ENCODE measurements at places on chromosomes 6 and 20.

- DNase-seq = no peak
Observed at GRCh38 chr6:13917141-13917540, 7.6 kb upstream of the RNF182 start.

DNA sequence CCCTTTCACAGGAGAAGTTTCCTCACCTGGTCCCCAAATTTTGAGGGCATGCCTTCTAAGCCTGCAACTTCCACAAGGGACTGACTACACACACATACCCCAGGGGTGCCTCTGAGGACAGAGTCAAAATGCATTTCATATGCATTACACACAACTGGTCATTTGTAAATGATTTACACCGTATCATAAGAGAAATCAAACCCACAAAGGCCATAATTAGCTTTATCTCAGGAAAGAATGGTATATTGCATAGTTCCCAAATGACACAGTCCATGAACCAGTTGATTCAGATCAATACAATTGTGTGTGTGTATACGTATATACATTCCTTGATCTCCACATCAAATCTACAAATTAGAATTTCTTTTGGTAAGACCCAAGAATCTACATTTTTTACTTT lies 203.3 kb upstream of the PRDM1 start:
- DNase-seq = peak; percentile 44

- no peak for DNase-seq
Observed at GRCh38 chr6:168196385-168196860, 117.4 kb upstream of the FRMD1 start.

DNA sequence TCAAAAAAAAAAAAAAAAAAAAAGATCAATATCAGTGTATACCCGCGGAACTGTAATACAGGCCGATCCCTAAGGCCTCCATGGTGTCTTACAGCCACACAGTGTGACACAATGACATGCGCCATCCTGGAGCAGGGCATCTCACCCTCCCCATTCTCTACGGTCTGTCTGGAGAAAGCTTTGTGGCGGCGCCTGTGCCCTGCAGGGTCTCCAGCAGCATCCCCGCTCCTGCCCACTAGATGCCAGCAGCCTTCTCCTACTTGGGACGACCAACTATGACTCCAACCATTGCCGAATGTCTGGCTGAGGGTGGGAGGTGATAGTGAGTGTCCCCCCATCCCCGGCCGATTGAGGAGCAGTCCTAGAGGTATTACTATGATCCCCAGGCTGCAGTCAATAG lies 558.8 kb upstream of the AGPAT4 start:
- no peak for DNase-seq

- peak; percentile 36 for DNase-seq
Observed at GRCh38 chr6:141580988-141581552, 551.7 kb upstream of the GJE1 start.

- no peak for DNase-seq
Observed at GRCh38 chr20:56810141-56810540, 181.0 kb downstream of the TFAP2C start.

DNA sequence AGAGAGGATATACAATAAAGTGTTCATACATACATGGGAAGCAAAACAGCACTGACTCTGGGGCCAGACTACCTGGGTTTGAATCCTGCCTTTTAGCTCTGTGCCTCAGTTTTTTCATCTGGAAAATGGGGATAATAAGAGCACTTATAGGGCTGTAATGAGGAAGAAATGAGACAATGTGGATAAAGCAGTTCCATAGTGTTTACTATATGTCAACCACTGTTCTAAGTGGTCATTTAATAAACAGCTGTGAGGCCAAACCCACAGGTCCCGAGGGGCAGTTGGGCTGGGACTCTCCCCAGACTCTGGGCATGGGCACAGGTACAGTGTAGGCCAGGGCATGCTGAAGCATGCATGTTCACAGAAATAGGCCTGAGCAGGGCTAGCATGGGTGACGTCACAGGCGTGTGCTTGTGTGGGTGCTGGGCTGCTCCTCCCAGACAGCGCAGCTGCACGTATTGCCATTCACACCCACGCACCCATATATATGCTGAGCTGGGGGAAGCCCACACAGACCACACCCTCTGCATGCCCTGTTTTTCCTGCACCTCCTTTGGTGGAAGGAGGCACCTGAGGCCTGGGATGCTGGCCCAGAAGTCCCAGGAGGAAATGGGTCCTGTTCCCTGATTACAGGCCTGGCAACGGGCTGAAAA lies 3.5 kb upstream of the PLCG1 start:
- DNase-seq = peak; percentile 18

- no peak for DNase-seq
Observed at GRCh38 chr6:51568771-51569170, 518.6 kb downstream of the PKHD1 start.

DNA sequence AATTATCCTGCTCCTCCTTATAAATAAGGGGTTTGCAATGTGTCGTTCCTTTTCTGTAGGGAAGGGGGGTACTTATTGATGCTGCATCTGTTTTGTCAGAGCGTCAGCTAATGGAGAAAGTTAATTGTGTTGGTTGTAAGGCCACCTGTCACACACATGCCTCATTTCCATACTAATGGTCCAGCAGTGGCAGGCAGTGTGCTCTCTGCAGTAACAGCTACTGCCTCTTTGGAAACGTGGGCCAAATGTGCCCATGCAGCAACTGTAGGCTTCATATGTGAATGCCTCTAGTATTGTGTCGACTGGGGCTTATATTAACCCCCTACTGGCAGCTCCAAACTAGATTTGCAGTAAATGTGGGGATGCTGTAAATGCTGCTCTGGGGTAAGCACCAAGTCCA lies 56.3 kb upstream of the OLIG3 start:
- DNase-seq = no peak

DNA sequence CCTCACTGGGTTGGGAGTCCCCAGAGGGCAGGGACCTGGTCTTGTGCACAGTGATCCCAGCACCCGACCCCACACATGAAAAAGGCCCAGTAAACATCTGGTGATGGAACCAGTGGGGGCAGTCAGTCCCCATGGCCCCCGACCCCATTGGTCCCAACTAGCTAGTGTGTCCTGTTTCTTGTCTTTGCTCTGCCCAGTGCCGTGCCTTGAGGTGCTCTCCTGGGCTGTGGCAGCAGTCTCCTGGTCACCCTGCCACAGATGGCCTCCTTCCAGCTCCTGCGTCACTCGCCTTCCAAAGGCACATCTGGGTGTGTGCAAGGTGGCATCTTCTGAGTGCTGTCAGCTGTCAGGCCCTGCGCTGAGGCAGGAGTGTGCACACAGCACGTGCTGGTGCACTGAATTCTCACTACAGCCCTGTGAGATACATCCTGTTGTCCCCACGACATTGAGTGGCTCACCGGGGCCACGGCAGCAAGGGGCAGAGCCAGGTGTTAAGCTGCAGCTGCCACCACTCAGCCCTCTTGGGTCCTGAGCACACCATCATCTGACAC lies 3.9 kb downstream of the NPEPL1 start:
- no peak for DNase-seq

GRCh38 chr6:144418959-144419545 lies 133.9 kb downstream of the UTRN start:
- no peak for DNase-seq

GRCh38 chr20:48765359-48765758 lies 62.4 kb downstream of the PREX1 start:
- DNase-seq = no peak

GRCh38 chr6:41446132-41446531 lies 100.0 kb upstream of the FOXP4 start:
- DNase-seq = no peak

DNA sequence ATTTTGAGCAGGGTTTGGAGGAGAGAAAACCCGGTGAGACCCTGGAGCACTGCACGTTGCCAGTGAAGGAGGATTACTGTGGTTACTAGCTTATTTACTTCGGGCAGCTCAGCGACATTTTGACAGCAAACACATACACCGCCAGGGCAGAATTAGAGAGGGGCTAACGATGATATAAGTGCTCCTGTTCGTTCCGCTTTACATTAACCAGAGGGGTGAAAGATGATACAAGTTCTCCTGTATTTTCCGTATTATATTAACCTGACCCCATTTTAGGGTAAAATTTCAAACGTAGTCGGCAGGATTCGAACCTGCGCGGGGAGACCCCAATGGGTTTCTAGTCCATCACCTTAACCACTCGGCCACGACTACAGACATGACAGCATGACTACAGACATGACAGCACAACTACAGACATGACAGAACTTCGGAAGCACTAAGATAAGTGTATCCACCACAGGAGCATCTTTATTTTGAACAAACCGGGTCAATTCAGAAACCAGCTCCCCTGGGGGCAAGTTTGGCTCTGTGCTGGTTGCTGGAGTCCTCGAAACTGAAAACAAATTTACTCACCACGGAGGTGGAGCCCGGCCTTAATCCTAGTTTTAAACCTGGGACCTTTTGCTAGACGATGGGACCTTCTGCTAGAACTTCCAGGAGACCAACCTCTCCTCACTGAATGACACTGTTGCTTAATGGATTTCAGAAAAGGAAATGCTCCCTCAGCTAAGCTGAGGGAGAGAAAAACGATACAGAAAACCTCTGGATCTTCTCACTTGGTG lies 80.4 kb upstream of the ZNF184 start:
- peak; percentile 57 for DNase-seq

- no peak for DNase-seq
Observed at GRCh38 chr6:74050921-74051320, 354.9 kb downstream of the CD109 start.

DNA sequence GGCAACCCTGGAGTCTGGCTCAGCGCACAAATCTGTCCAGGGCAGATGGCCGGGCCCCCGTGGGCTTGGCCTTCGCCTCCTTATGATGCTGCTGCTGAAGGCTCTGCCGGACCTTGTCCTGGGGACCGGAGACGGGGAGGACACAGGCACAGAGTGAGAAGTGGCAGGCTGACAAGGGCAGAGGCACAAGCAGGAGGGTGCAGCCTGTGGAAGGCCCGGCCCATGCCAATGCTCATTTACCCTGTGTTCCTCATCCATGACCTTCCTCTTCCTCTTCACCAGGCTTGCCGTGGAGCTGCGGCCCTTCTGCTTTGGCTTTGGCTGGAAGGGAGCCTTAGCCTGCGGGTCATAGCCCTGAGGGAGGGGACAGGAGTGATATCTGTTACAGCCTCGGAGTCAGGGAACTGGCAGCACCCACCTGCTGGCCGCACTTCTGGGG lies 2.4 kb downstream of the B3GALT4 start:
- DNase-seq = no peak

- DNase-seq = no peak
Observed at GRCh38 chr6:123053602-123054225, 57.7 kb downstream of the CLVS2 start.

DNA sequence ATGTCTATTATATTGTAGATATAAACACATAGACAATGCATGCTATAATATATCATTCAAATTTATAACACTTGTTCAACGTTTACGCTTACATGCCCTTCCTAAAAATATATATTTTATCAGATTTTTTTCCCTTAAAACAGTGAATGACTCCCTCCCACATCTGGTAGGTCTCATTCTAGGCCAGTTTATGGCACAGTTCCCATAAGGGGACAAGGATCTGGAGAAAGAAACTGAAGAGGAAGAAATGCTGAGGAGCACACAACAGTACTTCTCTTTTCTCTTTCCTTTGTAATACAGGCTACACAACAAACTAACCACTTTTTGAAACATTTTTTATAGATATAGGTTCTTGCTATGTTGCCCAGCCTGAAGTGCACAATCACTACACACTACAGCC lies 48.6 kb upstream of the RCAN2 start:
- DNase-seq = no peak

- DNase-seq = no peak
Observed at GRCh38 chr6:37277001-37277409, 19.1 kb upstream of the TMEM217 start.

GRCh38 chr20:52619671-52620070 lies 352.5 kb upstream of the TSHZ2 start:
- DNase-seq = no peak

- DNase-seq = peak; percentile 99
Observed at GRCh38 chr6:166567107-166567506, 19.4 kb downstream of the RAMACL start.

DNA sequence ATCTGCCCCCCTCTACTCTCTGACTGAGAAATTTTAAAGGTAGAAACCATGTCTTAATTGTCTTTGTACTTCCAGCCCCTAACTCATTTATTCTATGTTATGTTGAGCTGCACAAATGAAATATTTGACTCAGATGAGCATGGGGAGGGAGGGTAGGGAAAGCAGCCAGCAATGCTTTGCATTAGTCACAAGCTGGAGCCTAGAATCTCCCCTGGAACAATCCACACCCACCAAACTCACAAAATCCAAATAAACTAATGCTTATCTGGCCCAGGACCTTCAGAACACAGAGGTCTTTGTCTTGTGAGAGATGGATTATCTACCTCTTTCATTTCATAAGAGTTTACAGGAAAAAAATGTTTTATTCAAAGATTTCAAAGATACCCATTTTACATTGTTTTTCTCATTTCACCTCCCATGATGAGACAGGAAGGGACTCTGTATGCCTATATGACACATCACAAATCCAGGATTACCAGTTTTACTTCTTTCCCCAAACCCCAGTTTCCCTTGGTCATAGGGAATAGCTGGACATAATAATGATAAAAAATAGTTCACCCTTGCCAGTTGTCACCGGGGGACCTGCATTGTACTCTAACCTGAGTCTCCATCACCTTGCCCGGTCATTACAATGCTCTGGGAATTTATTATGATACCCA lies 466.9 kb downstream of the KIF16B start:
- DNase-seq = no peak

DNA sequence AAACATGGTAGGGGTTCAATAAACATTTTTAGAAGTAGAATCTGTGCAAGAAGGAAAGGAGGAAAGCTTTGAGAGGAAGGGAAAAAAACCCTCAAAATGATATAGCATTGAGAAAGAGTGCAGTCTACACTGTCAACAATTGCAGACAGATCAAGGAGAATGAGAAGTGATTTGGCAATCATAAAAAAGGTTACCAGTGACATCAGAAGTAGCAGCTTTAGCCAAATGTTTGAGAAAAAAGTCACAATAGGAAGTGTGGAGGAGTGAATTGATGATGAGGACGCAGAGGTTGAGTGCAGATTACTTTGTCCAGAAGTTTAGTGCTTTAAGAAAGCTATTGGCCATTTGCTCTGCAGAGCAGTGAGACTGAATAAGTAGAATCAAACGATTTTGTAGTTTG lies 155.0 kb downstream of the GJA1 start:
- DNase-seq = peak; percentile 72

Data from IMR-90 (cell line).